MV-4-11 (cell line): ENCODE measurements at places on chromosomes 3 and 15.

DNA sequence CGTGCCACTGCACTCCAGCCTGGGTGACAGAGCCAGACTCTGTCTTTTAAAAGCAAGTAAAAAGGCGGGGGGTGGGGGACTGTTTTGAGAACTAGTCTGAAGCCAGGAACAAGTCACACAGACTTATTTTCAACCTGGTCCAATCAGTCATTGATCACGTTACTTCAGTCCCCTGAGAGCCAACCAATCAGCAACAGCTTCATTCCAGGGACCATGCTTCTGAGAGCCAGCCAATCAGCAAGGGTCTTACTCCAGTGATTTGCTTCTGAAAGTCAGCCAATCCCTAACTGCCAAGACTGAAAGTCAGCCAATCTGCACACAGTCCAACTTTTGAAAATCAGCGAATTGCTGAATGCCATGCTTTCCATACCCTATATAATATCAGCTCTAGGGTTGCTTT, 48.6 kb upstream of the C15orf39 start:
- peak; percentile 99 for DNase-seq

DNA sequence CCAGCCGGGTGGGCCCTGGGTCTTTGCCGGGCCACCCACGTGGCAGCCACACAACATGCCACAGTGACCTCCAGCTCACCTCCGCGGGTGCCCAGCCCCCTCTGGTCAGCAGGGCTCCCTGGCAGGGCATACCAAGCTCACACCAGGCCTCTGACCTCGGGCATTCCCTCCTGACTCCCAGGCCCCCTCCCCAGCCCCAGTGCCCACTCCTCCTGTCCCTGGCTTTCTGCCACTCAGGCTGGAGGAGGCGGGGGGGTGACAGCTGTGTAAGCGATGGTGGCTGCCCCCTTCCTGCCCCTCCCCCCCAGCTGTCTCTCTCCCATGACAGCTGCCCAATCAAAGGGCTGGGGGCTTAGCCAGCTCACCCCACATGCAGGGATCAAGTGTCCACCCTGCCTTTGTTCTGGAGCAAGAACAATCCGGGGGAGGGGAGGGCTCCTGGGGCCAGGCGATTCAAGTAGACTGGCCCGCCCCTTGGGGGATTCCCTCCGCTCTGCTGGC, 3.3 kb downstream of the PCBP4 start:
- DNase-seq = no peak

GRCh38 chr15:47523681-47524475, 193.4 kb upstream of the SEMA6D start:
- DNase-seq = peak; percentile 87

DNA sequence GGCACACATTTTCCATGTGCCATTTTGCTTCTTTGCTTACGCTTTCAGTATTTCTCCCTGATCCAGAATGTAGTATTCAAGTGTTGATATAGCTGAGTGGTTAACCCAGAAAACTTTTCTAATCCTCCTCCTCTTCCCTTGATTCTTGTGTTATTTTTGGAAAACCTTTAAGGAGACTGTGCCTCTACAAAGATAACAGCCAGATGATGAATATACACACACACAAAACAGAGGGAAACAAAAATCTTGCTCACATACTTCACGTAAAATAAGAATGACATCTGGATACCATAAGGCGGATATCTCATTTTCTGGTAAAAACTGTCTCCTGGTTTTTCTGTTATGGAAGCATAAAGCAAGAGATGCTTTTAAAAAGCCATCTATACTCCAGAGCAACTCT, 295.8 kb upstream of the THBS1 start:
- DNase-seq = no peak

DNA sequence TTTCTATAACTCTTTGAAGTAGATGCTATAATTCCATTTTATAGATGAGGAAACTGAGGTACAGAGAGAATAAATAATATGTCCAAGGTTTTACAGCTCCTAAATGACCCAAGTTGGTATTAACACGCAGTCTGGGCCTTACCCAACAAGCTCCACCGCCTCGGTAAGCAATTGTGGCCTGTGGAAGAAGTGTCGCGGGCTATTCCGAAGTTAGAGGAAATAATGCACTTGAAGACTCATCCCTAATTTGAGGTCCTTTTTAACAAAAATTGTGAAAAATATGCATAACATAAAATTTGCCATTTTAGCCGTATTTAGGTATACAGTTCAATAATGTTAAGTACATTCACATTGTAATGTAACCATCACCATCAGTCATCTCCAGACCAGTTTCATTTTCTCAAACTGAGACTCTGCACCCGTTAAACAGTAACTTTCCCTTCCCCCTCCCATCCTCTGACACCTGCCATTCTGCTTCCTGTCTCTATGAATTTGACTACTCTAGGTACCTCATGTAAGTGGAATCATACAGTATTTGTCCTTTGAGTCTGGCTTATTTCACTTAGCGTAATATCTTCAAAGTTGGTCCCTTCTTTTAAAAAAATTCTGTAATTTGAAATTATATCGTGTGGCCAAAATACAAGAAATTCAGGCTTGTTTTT, 18.2 kb downstream of the IDH3A start:
- DNase-seq = no peak
